ENCODE measurements at places on chromosomes 12 and 14. TPM values are rescaled to one million over a fixed set of nuclear protein-coding genes. Genes with fewer than 3 reads are reported as not detected.
A peak's percentile ranks its signal among the peaks of the same experiment; 100 is the strongest.

The TAS2R8 gene
- total RNA-seq: not detected

The VWF gene
- 0.50 TPM for total RNA-seq

The TRAF3 gene
- total RNA-seq: 24.2 TPM

The GNG2 gene
- 23.2 TPM for total RNA-seq

The CLEC12A gene
- not detected for total RNA-seq

The CCDC196 gene
- total RNA-seq: not detected

The LRIG3 gene
- total RNA-seq: 51.8 TPM

The NFATC4 gene
- 14.6 TPM for total RNA-seq

The SLC8A3 gene
- 4.5 TPM for total RNA-seq

The KRT78 gene
- total RNA-seq: 0.21 TPM

The TAS2R19 gene
- 1.9 TPM for total RNA-seq

DNA sequence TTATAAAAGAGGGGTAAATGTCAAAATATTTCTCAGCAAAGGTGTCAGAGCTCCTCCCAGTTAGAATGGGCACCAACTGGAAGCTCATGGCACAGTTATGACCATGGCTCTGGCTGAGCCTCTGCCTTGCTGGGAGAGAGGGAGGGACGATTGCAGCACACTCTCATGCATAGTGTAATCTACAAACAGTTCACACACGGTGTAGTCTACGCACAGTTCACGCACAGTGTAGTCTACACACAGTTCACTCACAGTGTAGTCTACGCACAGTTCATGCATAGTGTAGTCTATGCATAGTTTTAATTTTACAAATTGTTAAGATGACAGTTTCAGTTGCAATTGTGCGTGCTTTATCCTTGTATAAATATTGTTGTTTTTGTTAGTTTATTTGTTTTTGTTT is 1474.6 kb upstream of the TMEM132C start:
- DNase-seq: no peak

DNA sequence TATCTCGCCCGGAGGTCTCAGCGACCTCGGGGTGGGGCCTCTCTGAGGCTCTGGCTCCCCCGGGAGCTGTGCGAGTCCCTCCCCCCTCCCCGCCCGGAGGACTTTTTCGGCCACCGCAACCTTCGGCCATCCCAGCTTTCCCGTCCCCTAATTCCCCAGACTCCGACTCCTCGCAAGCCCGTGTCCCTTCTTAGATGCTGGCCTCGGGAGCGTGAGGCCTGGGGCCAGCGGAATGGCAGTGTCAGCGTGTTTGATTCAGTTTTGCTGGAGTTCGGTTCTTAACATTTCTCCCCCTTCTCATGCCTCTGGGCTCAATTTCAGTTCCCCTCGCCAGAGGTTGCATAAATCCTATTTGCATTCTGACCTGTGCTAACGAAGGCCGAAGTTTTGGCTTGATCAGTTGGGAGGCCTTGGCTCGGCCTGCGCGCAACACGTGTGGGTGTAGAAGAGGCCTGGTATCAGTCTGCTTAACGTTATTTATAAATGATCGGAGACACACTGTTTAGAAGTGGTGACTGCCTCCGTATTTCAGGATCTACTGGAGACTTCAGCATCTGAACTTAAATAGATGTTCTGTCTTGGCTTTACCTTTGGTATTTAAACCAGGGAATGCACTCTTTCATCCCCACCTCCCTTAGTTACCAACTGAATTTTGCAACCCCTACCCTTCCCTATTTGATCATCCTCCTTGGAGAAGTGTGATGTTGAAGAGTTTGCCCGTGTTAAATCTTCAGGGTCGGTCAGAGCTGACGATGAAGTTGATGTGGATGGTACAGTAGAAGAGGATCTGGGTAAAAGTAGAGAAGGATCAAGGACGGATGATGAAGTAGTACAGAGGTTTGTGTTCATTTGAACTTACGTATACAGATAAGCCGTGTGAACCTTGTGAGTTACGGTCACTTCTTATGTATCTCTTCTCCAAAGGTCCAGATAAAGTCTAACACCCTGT is 851 bp downstream of the HSP90B1 start:
- peak; percentile 45 for DNase-seq

DNA sequence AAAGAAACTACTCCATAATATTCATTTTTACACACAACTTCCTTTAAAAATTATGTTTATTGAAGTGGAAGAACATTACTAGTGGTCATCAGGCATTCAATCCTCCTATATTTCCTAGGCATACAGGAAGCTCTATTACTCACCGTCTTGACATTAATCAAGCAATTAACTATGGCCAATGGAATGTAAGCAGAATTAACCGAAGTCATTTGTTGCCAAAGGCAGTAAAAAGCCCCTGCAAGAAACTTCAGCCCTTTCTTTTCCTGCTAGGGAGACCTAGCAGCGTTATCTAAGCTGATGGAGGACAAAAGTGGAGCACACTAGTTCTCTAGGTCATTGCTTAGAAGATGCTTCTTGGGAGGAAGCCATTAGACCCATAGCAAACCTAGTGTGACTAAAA is 399.6 kb downstream of the KCNH5 start:
- no peak for DNase-seq

GRCh38 chr12:75482646-75483045 is 2.1 kb downstream of the GLIPR1 start:
- DNase-seq: peak; percentile 10

DNA sequence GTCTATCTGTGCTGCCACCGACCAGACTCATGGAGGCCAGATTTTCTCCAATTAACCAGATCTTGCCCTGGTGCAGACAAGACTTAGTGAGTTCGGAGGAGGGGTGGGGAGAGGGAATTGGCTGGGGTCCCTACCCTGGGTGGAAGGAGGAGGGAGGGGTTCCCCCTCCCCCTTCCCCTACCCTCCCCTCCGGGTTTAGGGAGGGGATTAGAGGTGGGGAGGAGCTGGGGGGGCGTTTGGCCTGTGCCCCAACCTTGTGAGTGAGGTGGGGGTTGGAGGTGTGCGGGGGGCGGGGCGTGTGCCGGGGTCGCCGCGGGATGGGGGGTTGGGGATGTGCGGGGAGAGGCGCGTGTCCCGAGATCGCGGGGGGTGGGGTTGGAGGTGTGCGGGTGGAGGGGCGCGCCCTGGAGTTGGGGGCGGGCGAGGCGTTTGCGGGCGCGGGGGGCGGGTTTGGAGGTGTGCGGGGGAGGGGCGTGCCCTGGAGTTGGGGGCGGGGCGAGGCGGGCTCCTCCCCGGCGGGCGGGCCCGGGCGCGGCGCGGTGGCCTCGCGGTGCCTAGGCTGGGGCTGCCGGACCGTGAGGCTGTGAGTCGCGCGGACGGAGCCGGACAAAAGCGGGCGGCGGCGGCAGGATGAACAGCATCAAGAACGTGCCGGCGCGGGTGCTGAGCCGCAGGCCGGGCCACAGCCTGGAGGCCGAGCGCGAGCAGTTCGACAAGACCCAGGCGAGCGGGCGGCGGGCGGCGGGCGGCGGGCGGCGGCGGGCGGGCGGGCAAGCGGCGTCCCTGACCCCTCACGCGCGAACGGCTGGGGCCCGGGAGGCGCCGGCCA is at the start of gene HIP1R:
HIP1R (plus strand) TSS at position 537 of the 829 bp plus-strand sequence; CDS start at position 631, 94 bp downstream.
- DNase-seq: no peak

- DNase-seq: peak; percentile 61
These were observed 28.9 kb downstream of the ANO6 start for GRCh38 chr12:45244561-45245343.

- DNase-seq: no peak
These were observed 33.0 kb downstream of the SCFD1 start for GRCh38 chr14:30655124-30655523.

GRCh38 chr14:63212776-63213500 is 8.7 kb downstream of the RHOJ start:
- DNase-seq: no peak

DNA sequence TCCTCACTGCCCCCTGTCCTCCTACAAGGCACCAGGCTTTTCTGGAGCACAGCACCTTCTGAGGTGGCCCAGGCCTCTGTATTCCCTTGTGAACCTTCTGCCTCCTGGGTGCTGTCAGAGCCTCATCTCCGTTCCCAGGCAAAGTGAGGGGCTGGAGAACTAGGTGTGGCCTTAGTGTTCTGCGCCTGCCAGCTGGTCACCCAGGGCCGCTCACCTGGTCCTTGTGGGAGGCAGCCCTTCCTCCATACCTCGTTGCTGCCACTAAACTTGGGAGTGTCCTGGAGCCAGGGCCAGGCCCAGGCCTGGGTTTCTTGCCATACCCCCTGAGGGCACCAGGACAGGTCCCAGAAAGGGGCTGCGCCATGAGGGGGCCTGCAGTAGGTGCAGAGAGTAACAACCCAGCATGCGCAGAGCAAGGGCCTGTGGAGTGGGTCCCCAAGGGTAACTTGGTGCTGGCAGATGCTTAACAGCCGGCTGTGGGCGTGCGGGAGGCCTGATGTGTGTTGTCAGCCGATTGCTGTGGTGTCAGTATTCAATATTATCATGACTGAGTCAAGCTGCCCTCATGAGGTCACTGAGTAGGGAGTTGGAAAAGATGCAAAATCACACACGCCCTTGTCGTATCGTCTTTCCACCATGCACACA is 17.1 kb downstream of the OTUB2 start:
- DNase-seq: no peak

GRCh38 chr12:76080017-76080728 is 4.3 kb downstream of the NAP1L1 start:
- DNase-seq: no peak

DNA sequence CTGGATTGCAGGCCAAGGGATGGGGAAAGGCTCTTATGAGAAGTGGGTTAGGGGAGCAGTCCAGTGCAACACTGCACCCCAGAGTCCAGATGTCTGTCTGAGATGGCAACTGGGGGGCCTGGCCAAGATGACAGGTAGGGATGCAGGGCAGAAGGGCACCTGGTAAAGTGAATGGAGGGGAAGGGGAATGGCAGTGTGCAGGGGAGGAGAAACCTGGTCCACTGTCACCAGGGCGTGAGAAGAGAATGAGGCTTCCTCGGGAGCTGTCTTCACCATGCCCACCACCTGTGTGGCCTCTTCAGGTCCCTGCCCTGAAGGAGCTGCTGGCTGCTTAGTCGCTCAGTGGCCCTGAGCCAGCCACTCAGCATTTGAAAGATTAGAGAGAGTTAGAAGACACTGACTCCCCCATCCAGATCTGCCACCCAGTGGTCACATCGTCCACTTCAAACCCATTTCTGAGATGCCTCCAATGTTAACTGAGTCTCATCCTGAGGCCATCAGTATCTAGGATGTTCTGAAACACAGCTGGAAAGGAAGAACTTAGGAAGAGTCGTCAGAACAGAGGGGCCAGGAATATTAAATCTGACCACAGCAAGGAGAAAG is 57.3 kb downstream of the PLEKHG3 start:
- peak; percentile 31 for DNase-seq

DNA sequence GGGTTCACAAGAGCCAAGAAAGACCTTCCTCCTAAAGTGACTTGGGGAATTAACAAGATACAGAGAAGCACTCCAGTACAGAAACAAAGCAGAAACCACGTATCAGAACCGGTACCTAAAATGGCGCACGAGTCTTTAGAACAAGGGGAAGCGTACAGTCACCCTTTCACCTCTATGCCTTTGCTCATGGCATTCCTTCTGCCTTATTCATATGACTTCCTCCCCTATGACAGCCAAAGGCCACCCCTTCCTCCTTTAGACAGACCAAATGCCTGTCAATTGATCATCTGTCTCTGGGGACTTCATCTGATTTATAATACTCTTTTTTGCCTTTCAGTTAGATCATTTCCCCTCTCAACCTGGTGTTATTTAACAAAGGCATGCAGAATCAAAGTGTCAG is 89.5 kb upstream of the OSBPL8 start:
- DNase-seq: no peak

DNA sequence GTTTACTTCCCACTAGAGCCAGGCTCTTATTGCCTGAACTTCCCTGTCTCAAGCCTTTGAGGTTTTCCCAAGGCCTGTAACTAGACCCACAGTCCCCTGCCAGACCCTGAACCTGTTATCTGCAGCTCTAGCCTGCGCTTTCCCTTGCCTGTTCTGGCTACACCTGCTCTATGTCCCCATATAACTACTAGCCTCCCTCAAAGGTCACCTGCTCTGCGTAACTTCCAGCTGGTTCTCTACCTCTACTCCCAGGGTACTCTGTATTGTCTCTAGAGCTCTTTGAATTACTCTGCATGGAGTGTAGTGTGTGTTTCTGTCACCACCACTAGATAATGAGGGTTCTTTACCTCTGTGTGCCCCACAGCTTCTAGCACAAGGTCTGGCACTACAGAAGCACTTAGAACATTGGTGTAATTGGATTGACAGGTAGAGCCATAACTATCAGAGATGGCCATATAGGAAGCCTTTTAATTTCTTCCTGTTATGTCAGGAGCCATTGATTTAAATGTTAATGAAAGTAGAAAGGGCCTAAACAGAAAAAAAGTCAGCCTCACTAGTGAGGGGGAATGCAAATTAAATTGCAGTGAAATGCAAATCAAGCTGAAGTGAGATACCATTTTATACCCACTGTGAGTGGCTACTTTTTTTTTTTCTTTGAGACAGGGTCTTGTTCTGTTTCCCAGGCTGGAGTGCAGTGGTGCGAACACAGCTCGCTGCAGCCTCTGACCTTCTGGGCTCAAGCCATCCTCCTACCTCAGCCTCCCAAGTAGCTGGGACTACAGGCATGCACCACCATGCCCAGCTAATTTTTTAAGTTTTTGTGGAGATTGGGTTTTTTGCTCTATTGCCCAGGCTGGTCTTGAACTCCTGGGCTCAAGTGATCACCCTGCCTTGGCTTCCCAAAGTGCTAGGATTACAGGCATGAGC is 47.8 kb downstream of the EID3 start:
- no peak for DNase-seq

DNA sequence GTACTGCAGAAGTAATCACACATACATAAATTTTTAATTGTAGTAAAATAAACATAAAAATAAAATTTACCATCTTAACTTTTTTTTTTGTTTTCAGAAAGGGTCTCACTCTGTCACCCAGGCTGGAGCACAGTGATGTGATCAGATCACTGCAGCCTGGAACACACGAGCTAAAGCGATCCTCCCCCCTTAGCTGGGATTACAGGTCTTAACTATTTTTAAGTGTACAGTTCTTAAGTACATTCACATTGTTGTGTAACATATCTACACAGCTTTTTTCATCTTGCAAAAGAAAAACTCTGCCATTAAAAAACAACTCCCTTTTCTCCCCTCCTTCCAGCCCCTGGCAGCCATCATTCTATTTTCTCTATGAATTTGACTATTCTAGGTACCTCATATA is 92.3 kb downstream of the PPP1R12A start:
- DNase-seq: no peak

DNA sequence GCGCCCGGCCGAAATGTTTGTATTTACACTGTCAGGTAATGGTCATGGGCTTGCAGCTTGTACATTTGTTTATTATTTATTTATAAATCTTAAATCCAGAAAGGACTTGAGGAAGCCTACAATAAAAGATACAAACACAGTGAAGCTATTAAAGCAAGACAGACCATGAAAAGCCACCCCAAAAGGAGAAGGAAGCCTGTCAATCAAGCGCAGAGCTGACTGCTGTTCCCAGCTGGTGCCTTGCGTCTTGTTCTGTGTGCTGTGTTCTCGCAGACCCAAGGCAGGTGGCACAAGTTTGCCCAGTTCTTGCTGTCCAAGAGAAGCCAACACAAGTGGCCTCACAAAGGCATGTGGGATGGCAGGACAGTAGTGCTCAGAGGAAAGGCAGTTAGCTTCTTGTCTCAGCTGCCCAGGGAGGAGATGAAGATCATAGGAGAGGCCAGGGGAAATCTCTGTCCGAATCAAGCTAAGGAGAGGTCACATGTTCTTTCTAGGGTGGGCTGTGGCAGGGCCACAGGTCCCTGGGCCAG is 73.2 kb downstream of the SLC25A47 start:
- no peak for DNase-seq

GRCh38 chr12:108616941-108617858 is 16.5 kb downstream of the SELPLG start:
- DNase-seq: no peak

GRCh38 chr14:55129086-55129427 is at the start of gene LGALS3:
Gene LGALS3, plus strand, starts transcription at chr14:55129252. Its CDS starts 8,122 bp downstream, at chr14:55137374.
- DNase-seq: peak; percentile 54

- DNase-seq: peak; percentile 23
These were observed 130.8 kb downstream of the PHLDA1 start for GRCh38 chr12:75900781-75901254.

GRCh38 chr12:64446295-64446694 is 5.6 kb upstream of the TBK1 start:
- DNase-seq: no peak
